ENCODE measurements at places on chromosomes 5 and 9.

- DNase-seq, result no peak
Observed at GRCh38 chr9:70658765-70659164, 244.3 kb upstream of the KLF9 start.

DNA sequence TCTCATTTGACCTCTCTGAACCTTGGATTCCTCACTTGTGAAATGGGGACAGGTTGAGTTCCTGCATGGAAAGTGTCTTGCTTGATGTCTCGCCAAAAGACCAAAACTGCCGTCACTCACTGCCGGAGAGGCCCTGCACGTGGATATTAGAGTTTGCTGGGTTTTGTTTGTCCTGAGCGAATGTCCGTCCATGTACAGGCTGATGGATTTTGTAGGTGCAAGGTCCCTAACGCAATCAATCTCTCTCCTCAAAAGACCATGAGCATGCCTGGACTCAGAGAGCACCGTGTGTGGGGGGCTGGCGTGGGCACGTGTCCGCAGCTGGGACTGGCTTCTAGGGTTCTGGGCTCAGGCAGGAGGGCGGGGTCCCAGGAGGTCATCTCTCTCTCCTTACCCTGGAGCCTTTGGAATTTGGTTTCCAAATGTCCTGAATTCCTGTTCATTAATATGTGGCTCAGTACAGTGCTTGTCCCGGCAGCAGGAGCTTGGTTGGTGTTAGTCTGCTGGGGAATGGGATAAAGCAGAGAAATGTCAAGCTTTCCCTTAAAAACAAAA lies 146.0 kb upstream of the IER5L start:
- DNase-seq, result no peak

DNA sequence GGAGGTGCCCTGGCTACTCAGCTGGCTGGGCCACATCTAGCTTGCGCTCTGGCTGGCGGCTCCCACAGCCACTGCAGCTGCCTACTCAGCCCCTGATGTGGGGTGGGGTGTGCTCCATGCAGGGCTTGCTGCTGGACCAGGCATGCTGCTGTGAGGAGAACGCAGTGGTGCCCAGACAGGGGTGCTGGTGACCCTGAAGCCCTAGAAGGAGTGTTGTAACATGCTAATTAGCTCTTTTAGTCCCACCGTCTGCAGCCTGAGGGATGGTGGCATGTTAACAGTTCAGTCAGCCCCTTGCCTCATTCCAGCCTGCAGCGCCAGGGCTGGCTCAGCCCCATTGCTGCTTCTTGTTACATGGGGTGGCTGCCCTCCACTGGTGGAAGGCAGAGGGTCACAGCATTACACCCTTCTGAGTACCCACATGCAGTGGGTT lies 642.3 kb downstream of the DMRTA1 start:
- no peak for DNase-seq

DNA sequence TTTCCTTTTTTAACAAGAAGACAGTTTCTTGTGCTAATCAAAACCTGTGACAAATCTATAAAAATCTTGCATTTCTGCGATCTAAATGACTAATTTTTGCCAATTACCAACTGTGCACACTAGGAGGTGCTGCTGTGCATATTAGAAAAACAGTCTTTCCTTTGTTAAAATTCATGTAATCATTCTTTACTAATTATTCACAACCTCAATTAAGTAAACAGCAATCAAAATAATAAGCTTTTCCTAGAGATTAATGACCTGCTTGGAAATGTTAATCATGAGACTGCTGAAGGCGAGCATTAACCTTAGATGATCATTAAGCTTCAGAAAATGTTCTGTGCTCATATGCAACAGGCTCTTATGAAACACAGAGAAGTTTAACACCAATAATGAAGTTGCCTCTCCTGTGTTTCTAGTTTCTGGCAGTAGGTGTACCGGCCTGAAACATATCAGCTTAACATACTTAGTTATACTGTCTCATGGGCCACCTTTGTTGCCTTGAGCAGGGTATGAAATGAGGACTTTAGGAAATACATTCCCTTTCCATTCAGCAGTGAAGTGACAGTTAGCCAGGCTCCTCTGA lies 17.7 kb downstream of the RFESD start:
- DNase-seq, result no peak

DNA sequence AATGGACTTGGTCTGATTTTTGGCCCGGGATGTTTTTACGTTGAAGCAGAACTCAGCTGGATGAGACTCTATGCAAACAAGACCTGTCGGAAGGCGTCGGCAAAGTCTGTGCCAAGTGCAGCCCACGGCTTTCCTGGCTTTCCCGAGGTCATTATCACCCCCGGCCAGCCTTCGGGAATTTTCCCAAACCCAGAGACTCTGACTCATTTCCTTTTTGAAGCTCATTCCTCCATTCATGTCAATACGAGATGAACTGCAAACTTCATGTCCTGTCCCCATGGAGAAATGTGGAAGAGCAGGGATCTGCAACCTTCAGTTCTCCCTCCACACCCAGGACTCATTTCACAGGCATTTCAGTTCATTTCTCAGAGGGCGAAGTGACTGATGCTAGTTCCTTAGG lies 95.3 kb downstream of the IRX2 start:
- DNase-seq, result no peak

GRCh38 chr5:128328446-128328845 lies 209.6 kb downstream of the FBN2 start:
- DNase-seq, result no peak

- no peak for DNase-seq
Observed at GRCh38 chr5:127410959-127411358, 106.5 kb upstream of the PRRC1 start.
